Sigmoid colon (tissue), 7 donors: ENCODE measurements at places on chromosomes 2 and 18. TPM values are rescaled to one million over a fixed set of nuclear protein-coding genes. Genes with fewer than 3 reads are reported as not detected.

PRR30 gene
- total RNA-seq, result not detected

ECEL1 gene
- 0.71 TPM for total RNA-seq

DNA sequence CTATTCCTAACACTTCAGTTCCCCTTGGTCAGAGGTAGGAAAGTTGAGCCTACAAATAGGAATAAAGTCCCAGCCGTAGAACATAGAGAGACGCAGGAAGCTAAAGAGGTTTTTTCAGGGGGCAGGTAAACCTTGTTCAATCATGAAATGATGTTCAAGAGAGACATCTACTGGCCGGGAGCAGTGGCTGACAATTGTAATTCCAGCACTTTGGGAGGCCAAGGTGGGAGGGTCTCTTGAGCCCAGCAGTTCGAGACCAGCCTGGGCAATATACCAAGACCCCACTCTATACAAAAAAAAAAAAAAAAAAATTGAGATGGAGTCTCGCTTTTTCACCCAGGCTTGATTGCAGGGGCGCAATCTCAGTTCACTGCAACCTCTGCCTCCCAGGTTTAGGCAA lies 66.7 kb upstream of the DNAJC10 start:
- H3K36me3 ChIP-seq, result no peaks in the 10 kb centered on the region
- no peak for DNase-seq
- no peak overlapping the region for H3K4me3 ChIP-seq
- H3K4me1 ChIP-seq, result no peaks in the 10 kb centered on the region

ALMS1 gene
- total RNA-seq, result 47.6 TPM

DNA sequence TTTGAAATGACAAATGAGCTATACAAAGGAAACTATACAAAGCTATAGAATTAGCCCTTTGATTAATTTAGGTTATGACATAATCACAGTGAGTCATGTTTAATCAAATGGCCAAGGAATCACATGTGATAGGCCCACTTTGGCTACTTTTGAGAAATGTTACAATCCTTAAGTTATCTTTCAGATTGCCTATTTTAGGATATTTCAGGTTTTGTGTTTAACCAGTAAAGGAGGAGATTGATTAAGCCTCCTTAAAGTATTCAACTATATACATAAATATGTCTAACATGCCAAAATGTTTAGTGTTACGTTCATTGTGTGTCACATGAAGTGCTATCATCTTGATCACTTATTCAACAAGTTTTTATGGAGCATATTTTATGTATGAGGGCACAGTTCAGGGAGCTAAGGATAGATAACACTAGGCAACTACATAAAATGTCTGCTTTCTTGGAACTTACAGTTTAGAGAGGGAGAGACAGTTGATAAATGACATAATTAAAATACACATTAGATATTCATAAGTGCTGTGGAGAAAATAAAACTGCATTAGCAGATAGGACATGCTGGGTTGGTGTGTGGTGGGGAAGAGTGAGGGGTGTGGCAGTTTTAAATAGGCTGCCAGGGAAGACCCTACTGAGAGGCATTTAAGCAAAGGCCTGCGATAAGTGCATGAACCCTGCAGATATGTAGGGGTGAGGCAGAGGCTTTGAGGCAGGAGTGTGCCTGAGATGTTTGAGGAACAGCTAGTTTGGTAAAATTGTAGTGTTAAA lies 77.2 kb downstream of the LTBP1 start:
- no peaks in the 10 kb centered on the region for H3K27me3 ChIP-seq
- H3K4me3 ChIP-seq, result no peak overlapping the region
- no peaks in the 10 kb centered on the region for H3K4me1 ChIP-seq
- no peak overlapping the region for H3K27ac ChIP-seq

GRCh38 chr2:181308766-181309515 lies 148.2 kb upstream of the ITGA4 start:
- no peaks in the 10 kb centered on the region for H3K4me1 ChIP-seq
- no peak for DNase-seq
- no peak overlapping the region for H3K4me3 ChIP-seq
- no peaks in the 10 kb centered on the region for H3K27me3 ChIP-seq
- H3K27ac ChIP-seq, result no peak overlapping the region

- no peaks in the 10 kb centered on the region for H3K27me3 ChIP-seq
- H3K4me3 ChIP-seq, result no peak overlapping the region
- no peak for DNase-seq
- peak overlapping the region; percentile 87 for H3K27ac ChIP-seq
- H3K4me1 ChIP-seq, result peaks cover 46% of the 10 kb centered on the region
- no peaks in the 10 kb centered on the region for H3K36me3 ChIP-seq
Measured at GRCh38 chr2:238714038-238714528, 133.8 kb upstream of the TWIST2 start.

LHCGR gene
- total RNA-seq, result not detected

OR6B2 gene
- not detected for total RNA-seq
